ENCODE measurements at places on chromosomes 3 and 15. TPM values are rescaled to one million over a fixed set of nuclear protein-coding genes. Genes with fewer than 3 reads are reported as not detected.

Gene TRH
- polyA plus RNA-seq: 0.41 TPM

Gene ADAMTS17
- polyA plus RNA-seq: 3.2 TPM

Gene DPPA4
- 2.7 TPM for polyA plus RNA-seq

Gene OIP5
- 6.3 TPM for polyA plus RNA-seq

Gene GOLGA8R
- 12.0 TPM for polyA plus RNA-seq

Gene SNTN
- 10.5 TPM for polyA plus RNA-seq

Gene EFHB
- polyA plus RNA-seq: 5.6 TPM

Gene CPNE9
- 0.27 TPM for polyA plus RNA-seq

Gene SMCO1
- polyA plus RNA-seq: 0.07 TPM

DNA sequence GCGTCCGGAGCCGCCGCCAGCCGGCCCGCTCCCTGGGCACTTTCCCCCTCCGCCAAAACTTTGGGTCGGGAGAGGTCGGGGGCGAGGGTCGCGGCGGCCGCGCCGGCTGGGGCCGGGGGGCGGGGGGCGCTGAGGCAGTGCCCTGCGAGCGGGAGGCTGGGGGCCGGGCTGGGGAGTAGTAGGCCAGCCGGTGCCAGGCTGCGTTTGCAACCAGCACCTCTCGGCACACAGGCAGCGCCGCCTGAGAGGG, 452 bp downstream of the BBX start:
- DNase-seq: no peak

DNA sequence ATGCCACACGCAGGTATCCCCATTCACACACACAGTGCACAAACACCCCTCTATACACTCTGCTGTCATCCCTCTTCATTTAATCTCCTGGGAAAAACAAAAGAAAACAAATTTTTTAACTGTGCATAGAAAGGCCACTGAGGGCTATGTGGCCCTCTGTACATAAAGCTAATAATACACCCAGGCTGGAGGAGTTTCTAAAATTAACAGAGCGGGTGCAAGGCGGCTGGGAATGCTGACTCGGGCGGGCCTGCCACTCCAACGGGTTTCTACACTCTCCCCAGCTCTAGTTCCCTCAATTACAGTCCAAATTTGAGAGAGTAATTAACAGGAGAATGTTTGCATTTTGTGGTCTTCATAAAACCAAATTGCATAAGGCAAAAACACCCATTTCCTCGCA, 23.1 kb downstream of the HCN4 start:
- no peak for DNase-seq

DNA sequence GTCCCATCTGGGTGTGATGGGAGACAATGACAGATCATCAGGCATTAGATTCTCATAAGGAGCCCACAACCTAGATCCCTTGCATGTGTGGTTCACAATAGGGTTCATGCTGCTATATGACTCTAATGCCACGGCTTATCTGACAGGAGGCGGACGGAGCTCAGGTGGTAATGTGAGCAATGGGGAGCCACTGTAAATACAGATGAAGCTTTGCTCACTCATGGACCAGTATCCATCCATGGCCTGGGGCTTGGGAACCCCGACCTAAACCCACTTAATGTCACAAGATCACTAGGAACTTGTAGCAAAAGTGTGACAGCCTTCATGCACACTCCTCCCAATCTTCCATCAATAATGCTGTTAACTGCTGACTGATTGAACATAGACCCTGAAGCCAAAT, 2.0 kb upstream of the FAM219B start:
- DNase-seq: no peak

GRCh38 chr3:157065201-157065600, 94.7 kb downstream of the CCNL1 start:
- no peak for DNase-seq

DNA sequence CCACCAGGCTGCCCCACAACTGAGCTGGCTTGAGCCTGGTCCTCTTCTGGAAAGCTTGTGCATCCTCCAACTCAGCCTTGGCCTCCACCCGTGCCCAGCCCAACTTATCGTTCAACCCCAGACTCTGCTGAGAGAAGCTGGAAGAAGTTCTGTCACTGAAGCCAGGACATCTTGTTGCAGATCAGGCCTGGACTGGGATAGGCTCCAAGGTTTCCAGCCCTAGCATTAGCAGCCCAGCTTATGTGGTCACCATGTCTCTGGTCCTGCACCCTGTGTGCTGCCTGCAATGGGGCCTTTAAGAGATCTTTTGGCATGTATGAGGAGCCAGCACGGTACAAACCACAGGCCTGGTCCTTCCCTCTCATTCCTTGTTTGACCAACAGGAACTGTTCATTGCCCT, 15.2 kb upstream of the CAMP start:
- DNase-seq: no peak

- no peak for DNase-seq
Observed at GRCh38 chr15:67185621-67186225, 68.7 kb downstream of the AAGAB start.

DNA sequence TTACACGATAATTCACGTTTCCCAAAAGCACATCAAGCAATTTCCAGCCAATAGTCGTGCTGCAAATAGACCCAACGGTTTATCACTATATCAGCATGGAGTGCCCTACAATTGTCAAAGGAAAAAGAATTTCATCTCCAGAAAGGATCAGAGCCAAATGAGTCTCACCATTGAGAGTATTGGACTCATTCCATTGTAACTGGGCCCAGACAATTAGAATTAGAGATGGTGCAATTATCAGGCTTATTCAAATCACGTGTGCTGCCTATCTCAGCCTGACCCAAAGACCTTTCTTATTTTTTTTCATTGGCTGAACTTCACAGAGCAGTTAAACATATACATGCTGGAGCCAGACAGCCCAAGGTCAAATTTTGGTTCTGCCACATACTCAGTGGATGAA, 87.0 kb upstream of the LRTM1 start:
- DNase-seq: no peak

GRCh38 chr15:58444056-58444455, 12.3 kb downstream of the LIPC start:
- DNase-seq: no peak

DNA sequence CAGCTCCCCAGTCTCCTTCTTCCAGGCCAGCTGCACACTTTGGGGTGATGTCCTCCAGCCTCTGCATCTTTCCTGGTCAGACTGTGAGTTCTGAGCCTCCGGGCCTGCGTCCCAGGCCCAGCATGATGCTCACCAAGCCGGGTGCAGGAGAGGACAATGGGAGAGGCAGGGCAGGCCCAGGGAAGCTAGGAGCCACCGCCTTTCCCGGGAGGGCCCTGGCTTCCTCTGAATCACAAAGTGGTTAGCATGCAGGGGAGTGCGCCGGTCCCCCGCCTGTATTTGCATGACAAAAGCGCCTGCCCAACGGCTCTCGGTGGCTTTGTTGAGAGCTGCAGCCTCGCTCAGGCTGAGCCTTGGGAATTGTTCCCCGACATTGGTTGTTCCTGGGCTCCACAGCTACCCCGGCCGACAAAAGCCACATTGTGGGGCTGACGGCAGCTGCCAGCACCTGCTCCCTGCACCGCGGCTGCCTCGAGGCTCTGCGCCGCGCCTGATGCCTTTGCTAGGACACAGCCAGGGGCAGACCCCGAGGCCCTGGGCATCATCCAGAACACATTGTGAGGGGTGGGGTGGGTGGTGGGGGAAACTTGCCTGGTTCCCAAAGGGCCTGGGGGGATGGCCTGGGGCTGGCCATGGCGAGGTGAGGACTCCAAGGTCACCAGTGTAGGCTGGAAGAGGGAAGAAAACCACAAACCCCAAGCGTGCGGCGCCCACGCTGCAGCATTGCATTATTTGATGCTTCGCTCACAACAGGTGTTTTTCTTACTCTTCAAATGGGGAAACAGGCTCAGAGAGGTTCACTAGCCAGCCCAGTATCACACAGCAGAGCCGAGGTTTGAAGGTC, 20.0 kb upstream of the KLF13 start:
- no peak for DNase-seq

DNA sequence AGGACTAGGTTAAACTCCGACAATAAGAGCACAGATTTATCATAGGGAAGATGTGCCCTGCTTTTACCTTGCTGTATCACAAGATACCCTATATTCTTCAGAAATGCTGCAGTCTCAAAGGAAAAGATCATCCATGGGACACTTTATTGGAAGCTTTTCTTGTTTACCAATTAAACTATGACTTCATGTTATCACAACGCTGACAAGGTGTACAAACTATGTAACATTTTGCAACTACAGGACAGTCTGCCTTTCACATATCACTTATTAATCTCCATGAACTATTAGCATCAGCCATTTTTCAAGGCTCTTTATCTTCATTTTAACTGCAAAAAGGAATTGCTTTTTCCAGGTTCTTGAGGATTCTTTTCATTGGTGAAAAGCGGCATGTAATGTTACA, 34.0 kb downstream of the CBLB start:
- DNase-seq: no peak

DNA sequence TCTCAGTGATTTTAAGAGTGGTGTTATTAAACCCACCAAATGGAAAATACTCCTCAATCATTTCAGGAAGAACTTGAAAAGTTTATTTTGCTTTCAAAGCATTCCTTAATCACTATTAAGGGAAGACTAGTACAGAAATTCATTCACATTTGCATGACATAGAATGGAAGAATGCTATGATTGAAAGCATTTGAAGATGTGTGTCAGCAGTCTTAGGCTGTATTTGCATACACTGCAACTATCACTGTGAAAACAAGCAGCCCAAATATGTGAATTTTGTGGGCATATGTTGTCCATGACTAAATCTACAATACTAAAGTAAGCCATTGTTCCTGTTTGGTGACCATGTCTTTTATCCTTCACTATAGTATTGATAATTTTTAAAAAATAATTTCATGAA, 95.8 kb downstream of the CNTN3 start:
- no peak for DNase-seq

- DNase-seq: no peak
Observed at GRCh38 chr15:76932135-76932966, 802 bp downstream of the RCN2 start.

GRCh38 chr3:120909602-120909878, 1.5 kb downstream of the STXBP5L start:
- DNase-seq: no peak

DNA sequence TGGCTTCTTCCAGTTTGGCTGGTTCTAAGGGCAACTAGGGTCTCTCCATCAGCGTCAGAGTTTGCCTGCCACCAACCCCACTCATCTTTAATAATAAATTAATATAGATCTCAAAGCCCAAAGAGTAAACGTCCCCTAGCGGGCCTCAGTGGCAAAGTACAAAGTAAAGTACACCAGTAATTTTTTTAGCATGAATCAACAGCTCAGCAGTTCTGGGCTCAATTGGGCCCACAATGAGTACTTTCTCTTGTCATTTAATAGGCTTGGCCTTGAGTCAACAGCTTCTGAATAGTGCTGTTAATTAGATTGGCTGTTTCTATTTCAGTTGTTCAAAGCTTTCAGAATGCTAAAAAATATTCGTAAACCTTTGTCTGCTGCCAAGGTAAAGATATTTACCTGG, 89.0 kb upstream of the PFN2 start:
- no peak for DNase-seq

DNA sequence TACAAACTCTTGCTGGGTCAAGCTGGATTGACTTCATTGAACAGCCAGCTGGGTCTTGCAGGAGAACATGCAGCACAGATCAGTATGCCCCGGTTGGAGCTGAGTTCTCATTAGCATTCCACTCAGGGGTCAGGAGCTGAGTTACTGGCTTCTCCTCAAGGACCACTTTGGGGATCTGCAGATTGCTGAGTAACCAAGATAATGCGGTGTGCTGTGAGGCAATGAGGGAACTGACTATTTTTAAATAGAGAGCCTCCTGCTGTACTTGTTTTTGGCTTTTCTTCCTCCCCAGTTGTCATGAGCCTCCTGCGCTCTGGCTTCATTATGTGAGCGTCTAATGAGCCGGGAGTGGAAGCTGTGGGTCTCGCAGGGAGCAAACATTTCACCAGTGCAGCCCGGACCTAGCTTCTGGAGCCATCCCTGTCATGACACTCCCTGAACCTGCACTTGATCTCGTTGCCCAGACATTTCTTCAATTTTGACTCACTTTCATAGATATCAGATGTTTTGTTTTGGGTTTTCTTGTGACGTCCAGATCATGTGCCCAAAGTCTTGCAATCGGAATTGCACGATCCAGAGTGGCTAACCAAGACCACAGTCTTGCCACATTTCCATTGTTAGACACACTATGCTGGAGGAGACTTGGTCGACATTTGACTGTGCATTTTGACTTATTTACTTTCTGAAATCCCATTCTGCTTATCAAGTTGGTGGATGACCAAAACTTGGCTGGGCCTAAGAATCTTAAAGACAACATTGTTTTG, 327.2 kb downstream of the LRTM1 start:
- DNase-seq: peak; percentile 7

DNA sequence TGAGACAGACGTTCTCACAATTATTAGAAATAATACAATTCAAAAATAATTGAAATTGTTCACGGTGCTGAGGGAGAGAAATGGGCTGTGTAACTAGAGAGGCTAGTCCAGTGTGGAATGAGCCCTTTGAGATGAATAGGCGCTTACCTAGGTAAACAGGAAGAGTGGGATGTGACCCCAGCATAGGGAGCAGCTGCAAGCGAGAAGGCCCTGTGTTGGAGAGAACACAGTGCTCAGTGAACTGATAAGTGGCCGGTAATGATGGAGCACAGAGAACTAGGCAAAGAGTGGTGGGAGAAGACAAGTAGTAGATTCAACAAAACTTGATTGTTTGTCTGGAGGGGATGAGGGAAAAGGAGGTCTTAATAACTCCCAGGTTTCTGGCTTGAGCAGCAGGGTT, 103.9 kb downstream of the HCN4 start:
- no peak for DNase-seq

DNA sequence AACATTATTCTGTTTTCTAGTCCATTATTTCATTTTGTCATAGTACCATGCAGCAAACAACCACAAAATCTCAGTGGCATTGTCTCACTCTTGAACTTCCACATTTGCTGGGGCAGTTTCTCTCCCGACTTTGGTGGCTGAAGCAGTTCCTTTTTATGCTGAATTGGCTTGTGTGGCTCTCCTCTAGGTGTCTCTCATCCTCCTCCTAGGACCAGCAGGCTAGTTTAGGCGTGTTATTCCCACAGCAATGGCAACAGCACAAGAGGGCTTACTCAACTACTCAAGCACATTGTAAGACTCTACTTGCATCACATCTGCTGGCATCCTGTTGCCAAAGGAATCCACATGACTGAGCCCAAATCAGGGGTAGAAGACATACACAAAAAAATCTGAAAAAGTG, 201.8 kb upstream of the KCNH8 start:
- DNase-seq: no peak

DNA sequence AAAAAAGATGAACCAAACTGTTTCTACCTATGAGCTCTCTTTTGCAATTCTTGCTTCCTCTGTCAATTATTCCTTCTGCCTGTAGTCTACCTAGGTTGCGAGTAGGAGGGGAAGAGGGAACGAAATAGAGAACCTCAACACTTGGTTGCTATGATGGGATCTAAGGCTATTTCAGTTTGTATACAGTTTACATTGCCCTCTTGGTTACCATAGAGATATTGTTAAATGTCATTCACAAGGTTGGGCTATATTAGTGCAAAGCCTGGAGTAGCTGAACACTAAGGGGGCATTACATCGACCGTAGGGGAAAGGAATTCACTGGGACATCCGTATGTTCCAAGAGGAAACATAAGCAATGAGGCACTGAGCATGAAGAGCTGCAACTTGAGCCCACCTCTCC, 276.9 kb downstream of the GBE1 start:
- DNase-seq: no peak

- DNase-seq: no peak
Observed at GRCh38 chr3:139695007-139695406, 17.2 kb upstream of the NMNAT3 start.

Data from left lung (tissue), 14 donors.